ENCODE measurements at places on chromosomes 3 and 15.

DNA sequence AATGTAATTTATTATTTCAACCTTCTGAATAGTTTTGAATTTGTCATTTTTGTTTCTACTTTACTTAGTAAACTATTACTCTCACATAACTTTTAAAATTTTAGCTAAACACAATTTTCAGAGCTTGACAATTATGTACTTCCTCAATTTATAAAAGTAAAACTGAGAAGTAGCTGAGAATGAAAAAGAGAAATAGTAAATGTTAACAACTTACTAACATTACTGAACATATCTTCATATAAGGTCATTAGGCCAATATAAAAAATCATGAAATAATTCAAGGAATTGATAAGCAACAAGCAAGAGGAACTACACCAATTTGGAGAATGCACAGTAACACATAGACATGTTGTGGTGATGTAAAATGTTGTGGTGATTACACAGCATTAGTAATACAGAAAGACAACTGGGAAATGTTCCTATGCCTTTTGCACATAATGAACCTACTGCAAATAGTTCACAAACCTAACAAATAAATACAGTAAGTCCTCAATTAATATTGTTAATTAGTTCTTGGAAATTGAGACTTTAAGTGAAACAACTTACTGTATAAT, 137.9 kb downstream of the CBLB start:
- no peak for DNase-seq

GRCh38 chr15:23629234-23629805, 18.3 kb downstream of the MAGEL2 start:
- DNase-seq, result peak; percentile 51

DNA sequence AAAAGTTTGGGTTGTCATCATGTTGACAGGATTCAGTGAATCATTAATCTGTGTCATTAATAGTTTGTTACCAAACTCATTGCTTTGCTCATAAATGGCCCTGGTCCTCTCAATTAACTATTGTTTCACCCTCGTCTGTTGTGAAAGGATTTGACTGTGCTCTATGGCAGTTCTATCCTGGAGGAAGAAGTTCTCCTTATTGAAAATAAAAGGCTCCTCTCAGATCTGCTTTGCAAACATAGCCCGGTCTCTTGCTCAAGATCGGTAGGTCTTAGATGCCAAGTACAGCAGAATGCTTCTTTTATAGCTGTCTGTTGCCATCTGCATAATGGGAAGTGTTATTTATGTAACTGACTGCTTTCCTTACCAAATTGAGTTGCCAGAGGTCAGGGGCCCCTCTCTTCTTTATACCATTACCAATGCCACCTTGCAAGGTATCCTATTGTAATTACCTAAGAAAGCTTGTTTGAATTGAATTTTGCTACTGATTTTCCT, 146.5 kb downstream of the EBLN2 start:
- no peak for DNase-seq

GRCh38 chr3:197425485-197426120, 127.2 kb upstream of the DLG1 start:
- no peak for DNase-seq

- DNase-seq, result peak; percentile 35
These were observed 420.5 kb downstream of the EPHB1 start for GRCh38 chr3:135215516-135215915.

DNA sequence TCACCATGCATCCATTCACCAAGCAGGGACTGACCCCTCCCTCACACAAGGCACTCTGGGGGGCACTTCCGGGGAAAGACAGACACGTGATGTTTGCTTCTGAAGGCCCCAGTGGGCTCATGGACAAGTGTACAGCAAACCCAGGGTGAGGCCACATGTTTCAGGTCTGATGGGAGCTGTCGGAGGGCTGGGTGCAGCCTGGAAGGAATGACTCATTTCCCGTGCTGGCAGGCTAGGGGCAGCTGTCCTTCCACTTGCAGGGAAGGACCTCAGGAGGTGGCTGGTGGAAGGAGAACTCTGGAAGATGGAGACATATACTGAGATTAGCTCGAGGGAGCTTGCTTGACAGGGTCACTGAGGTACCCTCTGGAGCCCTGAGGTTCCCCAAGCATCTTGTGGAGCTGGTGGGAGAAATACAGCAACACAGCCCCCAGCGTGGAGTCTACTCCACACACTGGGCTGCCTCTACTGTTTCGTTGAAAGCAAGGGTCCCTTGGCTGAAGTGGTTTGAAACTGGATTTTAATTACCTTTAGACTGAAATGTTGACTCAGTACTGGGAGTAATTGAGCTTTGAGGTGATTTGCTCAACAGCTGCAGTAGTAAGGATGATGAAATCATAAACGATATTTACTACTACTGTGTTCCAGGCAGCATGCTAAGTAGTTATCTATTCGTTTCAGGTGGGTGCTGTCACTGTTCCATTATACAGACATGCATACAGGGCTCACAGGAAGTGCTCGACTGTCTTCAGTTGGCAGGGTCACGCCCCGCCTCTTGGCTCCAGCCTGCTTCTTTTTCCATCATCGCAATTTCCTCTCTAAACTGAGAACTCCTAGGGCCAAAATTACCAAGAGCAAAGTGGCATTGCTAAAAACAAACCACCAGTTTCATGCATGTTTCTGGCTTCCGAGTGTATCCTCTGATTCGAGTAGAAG, 230.4 kb downstream of the ADAMTS17 start:
- DNase-seq, result peak; percentile 50

- DNase-seq, result no peak
These were observed 253.6 kb downstream of the CNTN6 start for GRCh38 chr3:1346386-1346785.

GRCh38 chr3:144544871-144545270, 573.2 kb downstream of the DIPK2A start:
- DNase-seq, result no peak

DNA sequence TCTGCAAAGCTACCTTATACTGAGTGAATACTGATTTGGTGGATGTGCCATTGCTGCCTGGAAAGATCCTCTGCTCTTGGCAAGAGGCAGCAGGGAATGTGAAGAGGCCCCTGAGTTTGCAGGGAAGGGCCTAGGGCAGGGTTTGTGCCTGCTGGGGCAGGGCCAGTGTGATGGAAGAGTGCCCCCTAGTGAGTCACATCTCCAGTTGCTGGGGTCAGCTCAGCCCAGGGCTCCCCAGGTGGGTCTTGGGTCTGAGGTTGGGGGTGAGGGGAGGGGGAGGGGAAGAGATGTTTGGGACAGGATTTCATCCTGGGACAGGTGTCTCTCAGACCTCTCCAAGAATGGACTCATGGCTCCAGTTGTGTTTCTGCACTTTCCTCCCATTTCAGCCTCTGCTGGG, 4.1 kb upstream of the AMOTL2 start:
- DNase-seq, result no peak

DNA sequence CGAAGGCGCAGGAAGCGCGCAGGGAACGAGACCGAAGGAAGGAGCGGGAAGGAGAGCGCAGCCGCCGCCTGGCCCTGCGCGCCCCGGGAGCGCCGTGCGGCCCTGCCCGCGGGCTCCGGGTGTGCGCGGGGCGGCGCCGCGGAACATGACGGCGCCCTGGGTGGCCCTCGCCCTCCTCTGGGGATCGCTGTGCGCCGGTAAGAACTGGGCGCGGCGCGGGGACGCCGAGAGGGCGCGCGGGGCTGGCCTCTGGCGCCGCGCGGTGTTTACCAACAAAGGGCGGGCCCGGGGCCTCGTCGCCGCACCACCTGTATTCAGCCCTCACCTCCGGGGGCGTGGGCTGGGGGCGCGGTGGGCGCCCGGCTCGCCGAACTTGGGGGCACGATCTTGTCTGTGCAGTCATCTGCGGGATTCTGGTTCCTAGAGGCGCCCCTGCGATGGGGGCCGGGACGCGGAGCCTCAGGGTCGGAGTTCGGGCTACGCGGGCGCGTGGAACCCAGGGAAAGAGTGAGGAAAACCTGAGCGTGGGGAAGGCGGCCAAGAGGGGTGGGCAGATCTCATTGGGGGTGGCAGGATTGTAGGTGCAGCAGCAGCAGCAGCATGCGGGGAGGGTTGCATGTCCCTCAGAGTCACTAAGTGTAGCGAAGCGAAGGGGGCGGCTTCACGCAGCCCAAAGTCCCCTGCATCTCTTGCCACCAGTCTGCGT, 641 bp downstream of the ACVR2B start:
- peak; percentile 77 for DNase-seq

DNA sequence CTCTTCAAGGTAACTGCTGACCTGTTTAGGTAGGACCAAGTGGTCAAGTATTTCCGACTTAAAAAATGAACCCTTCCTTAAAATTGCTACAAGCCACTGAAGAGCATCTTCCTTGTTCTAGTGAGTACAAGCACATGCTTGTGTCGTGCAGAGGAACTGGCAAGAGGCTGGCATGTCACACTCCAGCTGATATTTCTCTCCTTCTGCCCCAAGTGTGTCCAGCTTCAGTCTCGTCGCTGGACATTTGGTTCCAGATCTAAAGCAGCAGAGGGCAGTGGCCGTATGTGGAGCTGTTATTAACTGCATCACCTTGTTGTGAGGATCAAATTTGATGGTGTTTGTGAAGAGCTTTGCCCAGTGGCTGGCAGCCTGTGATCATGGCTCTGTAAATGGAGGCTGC, 10.0 kb downstream of the RBP2 start:
- no peak for DNase-seq

DNA sequence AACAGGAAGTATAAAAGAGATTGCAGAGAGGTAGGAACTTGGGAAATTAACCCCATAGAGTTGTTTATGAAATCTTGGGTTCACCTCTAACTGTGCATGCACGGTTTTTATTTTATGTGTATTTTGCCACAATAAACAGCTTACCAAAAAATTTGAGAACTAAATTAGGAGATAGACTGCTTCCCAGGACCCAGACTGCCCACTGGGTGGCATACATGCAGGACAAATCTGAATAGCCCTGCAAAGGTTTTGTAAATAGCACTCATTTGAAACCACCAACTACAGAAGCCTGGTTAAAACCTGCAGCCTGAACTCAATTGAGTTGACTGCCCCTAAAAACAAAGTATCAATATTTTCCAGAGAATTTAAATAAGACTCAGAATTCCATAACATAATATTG, 96.4 kb upstream of the SLCO2A1 start:
- no peak for DNase-seq

GRCh38 chr15:44781128-44781810, 44.9 kb downstream of the TRIM69 start:
- no peak for DNase-seq

DNA sequence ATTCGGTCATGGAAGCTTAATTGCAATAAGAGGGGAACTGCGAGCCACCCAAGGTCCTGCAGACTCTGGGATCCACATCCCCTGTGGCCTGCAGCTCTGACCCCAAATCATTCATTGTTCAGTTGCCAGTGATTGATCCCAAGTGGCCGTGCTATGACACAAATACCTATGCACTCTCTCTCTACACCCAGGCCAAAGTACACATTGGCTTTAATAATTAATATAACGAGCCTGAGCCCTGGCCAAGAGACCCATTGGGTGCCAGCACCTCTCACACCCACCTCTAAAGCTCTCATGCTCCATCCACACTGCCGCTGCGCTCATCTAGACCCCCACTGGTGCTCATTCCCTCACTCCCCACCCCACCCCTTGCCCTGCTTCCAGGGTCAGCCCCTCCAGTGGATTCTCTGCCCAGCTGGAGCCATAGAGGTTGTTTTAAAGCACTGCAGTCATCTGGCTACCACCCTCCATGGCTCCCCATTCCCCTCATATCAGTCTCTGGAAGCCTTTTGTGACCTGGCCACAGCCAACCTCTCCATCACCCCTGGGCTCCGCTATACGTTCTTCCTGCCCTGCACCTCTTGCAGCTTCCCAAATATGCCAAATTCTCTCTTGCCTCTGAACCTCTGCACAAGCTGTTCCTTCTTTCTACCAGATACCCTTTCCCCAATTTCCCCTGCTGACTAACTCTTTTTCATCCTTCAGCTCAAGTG, 37.7 kb upstream of the SLC6A6 start:
- DNase-seq, result no peak

DNA sequence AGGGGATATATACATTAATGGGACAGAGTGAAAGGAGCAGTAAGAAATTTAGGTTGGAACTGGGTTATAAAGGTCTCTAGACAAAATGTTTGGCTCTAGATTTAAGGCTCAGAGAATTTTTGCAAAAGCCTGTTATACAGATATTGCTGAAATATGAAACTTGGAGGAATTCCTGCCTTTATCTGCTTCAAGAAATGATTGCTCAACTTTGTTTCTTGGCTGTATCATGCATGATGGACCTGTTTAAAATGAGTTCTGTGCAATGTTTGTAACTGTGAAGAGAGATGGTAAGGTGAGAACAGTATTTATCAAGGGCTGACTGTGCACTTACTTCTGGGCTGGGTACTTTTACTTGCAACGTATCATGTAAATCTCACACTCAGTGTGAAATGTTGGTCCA, 3.3 kb downstream of the CRYBG3 start:
- DNase-seq, result no peak

DNA sequence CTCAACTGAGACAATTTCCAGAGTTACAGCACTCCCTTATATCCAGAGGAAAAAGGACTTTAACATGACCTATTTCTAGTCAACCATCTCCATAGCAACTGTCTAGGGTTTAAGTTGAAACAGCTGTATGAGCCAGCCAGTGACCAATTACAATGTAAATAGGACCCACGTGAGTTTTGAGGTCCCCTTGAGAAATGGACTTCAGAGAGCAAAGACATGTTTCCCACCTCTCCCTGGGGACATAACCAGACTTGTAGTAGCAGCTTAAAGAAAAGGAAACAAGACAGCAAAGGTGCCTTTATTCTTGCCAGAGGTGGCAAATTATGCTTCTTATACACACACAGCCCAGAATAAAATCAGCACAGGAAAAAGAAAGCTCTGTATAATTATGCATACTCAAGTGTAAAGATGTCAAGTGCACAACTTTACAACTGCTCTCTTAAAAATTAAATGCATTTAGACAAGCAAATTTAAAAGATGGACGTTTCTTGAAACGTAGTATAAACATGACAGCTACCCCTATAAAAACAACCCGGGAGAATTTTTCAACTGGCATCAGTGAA, 40.2 kb downstream of the SUMF1 start:
- peak; percentile 73 for DNase-seq

DNA sequence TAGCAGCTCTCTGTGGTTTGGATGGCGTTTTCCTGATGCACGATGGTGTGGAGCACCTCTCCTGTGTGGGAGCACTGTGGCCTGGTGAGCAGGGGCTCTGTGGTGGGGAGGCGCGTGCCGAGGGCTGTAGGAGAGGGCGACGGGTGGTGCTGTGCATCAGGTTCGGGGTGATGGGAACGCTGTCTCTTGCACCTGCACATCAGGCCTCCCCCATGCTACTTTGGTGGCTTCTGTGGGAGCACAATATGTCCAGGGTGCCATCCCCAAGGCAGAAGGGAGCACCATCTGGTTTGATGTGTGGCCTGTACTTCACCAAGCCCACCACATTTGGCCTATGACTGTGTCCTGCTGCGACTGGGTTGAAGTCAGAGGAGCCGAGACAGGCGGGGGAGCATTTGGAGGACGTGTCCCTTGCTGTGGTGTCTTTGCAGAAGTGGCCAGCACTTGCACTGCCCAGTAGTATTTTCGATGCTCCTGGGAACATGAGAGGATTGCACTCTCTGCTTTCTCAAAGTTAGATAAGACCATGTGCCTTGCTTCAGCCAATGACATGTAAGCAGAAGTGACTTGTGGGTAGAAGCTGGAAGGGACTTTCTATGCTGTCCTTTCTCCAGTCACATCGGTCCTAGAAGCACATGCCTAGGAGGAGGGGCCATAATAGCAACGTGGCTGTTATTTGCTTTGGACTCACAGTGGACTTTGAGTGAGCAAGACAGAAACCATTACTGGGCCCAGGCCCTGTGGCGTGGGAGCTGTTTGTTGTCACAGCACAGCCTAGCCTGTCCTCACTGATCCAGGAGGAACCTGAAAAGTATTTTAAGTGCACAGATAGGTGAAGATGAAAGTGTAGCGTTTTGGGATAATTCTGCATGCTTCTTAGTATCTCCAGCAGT, 72.1 kb downstream of the APBA2 start:
- no peak for DNase-seq

- no peak for DNase-seq
These were observed 293.3 kb upstream of the RORA start for GRCh38 chr15:61522411-61522810.

Data from GM03348 (cell line).